Activated CD4-positive, alpha-beta T cell treated with anti-CD3 and anti-CD28 coated beads, Interleukin-2, amount 50 U/mL, for 48 hours (primary cell): ENCODE measurements at places on chromosomes 11 and 22.
A peak's percentile ranks its signal among the peaks of the same experiment; 100 is the strongest.

DNA sequence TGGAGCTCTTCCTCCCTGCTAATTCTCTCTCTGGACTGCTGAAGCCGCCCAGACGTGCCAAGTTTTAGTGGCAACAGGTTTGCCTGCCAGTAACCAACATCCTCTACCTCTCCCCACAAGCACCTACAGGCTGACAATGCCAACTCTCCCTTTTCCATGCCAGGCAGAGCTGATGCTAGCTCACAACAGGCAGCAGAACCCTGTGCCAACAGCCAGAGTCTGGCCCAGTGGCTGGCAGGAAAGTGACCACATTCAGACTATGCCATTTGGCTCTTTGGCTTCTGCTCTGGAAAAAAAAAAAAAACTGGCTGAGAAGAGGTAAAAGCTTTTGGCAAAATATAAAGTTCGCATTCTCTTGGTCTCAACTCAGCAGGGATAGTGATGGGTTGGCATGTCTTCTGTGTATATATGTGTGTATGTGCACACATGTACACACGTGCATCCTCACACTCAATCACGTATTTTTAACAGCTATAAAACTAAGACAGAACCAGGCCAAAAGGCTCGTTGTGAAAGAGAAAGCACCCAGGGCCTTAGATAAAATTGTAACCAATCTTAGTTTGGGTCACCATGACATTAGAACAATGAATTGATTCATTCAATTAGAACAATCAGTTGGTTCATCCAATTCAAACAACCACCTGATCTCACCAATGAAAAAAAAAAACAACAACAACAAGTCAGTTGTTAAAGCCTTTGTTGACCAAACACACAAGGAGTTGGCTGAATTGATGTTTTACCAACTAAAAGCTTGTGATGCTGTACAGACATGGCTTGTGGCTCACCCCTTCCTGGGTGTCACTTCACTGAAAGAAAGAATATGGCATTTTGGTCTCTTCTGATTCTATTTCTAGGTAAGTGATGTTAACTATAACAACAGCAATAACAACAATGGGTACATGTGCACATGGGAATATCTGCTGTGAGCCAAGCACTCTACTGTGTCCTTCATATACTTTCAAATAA, 48.6 kb downstream of the TRIM29 start:
- DNase-seq, result no peak

DNA sequence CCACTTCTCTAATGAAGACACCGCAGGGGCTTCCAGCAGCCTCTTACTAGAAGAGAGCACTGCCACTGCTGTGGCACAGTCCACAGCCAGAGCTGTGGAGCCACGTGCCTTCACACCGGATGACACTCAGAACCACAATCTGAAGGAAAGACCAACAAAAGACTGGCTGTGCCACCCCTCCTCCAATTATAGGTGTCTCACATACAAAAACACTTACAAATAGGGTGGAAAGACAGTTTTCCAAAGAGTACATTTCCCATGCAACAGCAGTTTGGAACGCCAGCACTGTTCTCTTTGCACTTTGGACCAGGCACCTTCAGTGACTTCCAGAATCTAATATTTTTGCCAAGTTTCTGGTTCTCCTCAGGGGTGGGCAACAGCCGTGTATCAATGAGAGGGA, 38.0 kb upstream of the SLC25A1 start:
- DNase-seq, result no peak

DNA sequence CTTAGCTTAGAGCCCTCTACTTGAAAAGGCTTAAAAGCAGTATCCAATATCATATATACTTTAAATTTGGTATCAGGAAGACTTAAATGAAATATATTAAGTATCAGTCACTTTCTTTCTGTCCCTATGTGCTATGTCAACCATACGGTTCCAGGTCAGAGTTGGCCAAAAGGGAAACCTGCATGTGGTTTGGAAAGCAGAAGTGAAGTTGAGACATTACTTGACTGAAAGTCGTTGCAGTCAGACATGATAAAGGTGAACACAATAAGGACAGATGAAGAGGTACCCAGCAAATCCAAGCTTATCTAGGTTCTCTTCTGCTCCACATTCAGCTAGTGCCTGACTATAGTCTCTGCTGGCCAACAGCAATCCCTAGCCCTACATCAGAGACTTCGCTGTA, 336.8 kb downstream of the KCNA4 start:
- no peak for DNase-seq

DNA sequence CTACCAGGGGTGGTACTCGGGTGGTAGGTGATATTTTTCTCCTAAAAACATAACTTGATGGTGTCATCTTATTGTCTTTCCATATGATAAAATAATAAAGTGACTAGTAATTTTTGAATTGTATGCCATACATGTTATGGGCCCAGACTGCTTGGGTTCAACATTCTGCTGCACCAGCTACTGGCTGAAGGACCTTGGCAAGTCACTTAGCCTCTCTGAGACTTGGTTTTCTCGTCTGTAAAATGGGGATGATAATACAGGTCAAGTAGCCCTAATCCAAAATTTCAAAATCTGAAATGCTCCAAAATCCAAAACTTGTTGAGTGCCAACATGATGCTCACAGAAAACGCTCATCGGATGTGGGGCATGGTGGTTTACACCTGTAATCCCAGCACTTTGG, 35.6 kb upstream of the TFIP11 start:
- DNase-seq, result no peak

- no peak for DNase-seq
Observed at GRCh38 chr11:70241709-70242108, 28.8 kb upstream of the PPFIA1 start.

- DNase-seq, result no peak
Observed at GRCh38 chr11:116698080-116698479, 74.7 kb downstream of the BUD13 start.

- DNase-seq, result no peak
Observed at GRCh38 chr11:134026655-134027343, 42.1 kb upstream of the JAM3 start.

DNA sequence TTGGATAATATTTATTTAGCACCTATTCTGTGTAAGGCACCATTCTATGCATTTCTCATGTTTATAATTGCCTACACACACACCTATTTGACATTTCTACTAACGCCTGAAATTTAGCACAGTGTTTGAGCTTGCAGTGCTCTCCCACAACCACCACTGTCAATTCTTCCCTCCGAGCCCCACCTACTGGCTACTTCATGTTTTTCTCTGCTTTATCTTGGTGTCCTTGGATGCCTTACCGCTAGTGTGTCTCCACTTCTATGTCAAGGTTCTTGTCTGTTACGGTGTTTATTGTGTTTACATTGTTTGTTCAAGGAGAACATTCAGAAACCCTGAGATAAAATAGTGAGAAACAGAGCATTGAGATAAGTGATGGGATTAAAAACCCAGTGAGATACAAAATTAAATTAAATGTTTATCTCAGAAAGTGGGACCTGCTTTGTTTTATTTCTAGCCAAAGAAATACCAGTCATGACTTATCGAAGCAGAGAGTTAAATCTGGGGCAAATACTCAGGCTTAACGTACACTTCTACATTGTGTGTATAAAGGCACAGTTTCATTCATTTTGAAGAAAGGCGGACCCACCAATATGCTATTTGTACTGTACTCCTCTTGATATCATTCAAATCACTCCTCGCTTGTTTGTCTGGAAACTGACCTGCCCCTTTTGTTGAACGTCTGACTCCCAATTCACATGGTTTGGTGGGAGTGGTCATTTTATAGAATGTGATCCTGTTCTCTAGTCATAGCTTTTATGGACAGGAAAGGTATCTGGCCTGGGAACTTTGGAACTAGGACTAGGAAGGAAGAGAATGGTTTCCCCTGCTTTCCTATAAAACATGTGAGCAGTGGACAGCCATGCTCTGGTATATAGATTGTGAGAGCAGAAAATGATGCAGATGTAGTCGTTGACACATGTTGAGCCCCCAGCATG, 39.2 kb upstream of the SLC36A4 start:
- peak; percentile 11 for DNase-seq

DNA sequence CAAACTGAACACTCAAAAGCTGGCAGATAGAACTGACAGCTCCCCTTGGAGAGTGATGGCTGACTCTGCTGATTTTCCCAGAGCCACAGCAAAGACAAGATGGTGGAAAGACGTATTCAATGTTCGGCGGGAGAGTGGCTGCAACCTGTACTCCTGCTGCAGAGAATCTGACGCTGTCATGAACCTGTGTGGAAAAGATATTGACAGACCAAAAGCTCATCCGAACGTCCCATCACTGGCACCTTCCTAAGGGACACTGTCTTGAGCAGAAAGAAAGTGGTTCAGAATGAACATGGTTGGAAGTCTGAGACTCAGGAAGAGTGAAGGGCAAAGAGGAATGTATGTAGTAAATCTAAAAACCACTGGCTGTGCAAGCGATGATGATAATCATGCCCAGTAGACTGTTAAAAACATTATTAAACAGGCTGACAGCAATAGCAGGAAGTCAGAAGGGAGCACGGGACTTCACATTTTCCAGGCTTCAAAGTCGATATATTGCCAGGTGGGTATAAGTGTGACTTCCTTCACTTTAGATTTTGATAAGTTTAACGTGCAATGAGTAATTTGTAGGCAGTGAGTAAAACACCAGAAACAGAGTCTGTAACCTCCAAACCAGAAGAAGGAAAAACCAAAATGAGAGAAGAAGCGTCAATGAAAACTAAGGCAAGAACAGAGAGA, 6.2 kb upstream of the IL17REL start:
- DNase-seq, result peak; percentile 39

GRCh38 chr22:45688600-45689080, 17.0 kb downstream of the ATXN10 start:
- no peak for DNase-seq

GRCh38 chr11:623999-624704, 603 bp downstream of the CDHR5 start:
- DNase-seq, result no peak

- no peak for DNase-seq
Observed at GRCh38 chr11:129455756-129456655, 80.4 kb downstream of the BARX2 start.

DNA sequence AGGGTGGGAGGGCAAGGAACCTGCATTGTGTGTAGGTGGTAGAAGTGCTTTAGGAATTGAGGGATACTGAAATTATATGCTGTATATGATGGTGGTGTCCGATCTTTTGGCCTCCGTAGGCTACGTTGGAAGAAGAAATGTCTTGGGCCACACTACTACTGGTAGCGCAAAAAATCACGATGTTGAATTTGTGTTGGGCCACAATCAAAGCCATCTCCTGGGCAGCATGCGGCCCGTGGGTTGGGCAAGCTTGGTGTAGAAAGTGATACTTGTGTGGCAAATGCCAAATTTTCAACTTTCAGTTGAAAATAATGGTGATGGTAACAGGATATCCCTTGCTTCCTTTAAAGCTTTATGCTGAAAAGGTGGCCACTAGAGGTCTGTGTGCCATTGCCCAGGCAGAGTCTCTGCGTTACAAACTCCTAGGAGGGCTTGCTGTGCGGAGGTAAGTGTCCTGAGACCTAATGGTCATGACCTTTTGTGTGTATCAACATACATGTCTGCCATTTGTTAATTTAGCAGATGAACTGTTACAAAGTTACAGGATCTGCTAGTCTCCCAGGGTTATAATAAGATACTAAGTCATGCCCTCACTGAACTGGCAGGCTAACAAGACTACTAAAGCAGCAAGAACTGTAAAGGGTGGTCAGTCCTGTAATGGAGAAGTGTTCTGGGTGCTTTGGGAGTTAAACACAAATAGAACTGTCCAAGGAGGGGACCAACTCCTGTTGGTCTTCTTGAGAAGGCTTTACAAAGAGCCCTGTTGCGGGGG, 2.9 kb downstream of the RPS3 start:
- no peak for DNase-seq

DNA sequence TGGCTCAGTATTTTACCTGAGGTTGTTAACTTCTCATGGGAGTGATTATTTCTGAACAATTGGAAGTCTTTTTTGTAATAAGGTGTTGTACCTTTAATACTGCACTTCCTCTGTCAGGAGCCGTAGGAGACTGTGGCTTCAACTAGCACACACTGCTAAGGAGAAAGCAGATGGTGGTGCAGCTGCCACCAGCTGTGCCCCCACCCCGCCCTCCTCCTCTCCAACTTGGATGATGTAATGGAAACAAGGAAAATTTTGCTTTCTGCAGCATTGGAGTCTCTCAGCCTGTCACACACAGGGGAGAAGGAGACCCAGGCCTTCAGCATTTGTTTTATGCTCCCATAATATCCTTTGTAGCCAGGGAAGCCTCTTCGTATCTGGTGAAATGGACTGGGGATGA, 91.2 kb downstream of the TEAD1 start:
- DNase-seq, result no peak

DNA sequence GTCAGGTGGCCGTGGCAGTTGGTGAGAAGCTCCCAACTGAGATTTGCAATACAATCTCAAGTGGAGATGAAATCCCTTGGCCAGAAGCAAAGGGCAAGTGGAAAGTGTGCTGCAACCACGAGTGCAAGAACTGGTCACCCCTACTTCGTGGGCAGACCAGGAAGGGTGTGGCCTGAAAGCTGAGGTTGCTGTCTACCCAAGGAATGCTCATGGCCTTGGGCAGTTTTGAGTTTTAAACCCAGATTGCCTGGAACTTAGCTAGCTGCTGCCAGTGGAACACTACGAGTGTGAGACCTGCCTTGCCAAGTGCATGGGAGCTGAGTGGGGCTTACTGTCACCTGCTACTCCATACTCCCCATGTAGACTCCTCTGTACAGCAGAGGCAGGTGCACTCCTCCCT, 113.3 kb upstream of the FAT3 start:
- DNase-seq, result no peak

DNA sequence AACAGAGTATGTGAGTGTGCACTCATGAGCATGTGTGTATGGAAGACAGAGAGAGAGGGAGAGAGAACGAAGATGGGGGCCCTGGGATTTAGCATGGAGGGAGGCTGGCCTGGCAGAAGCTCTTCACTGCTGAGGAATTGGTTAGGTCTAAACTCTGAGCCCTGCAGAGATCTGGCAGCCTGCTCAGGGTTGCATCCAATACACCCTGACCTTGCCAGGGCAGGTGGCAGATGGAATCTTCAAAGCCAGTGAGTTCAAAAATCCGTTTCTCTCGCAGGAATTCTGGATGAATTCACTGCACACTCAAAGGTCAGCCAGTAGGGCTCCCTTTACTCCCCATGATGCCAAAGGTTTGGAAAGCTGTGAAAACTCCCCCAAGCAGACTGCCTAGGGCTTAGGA, 61.4 kb upstream of the OLFML1 start:
- DNase-seq, result no peak

DNA sequence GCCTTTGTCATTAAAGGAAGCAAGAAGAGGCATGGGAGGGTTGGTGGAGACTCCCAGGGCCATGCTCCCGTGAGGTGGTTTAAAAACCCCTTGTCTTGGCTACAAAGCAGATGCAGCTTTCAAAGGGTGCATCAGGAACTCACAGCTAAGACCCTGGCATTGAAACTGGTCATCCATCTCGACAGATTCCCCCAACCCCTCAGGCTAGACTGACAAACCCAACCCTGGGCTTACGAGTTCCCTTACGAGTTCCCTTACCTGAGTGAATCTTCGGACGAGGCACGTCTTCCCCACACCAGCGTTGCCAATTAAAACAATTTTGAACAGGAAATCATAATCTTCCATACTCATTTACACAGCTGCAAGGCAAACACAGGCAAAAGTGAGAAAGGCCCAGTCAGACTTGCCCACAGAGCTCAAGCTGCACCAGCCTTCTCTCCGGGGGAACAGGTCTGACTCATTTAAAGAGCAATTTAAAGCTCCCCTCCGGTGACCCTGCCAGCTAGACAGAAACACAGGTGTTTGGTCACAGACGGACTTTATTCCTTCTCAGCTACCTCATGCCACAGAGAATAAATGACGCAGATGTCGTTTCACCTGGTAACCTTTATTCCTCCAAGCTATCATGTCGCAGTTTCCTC, 74.6 kb downstream of the RAB30 start:
- DNase-seq, result no peak

- DNase-seq, result no peak
Observed at GRCh38 chr11:60785806-60786361, 751 bp downstream of the MS4A10 start.
